ENCODE measurements at places on chromosomes 11 and 22.

- no peak for DNase-seq
Measured at GRCh38 chr22:48494256-48494967, 1333.3 kb downstream of the BRD1 start.

GRCh38 chr11:68211546-68211945, 1.6 kb downstream of the KMT5B start:
- DNase-seq = no peak

DNA sequence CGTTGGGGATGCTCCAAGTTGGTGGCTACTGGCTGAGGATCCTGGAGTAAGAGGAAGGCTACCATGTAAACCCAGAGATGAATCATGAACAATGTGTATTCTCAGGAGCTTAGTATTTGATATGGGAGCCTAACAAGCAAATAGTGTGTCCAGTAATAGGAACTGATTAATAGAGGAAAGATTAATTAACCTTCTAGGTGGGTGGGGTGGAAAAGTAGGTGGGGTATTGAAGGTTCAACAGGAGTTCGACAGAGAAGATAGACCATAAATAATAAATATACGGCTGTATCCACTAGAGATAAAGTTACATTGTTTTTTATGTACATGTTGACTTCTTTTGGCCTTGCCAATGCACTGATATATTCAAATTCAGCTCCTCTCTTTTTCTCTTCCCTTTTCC, 43.1 kb downstream of the BMAL1 start:
- no peak for DNase-seq

- DNase-seq = no peak
Measured at GRCh38 chr22:42626431-42626830, 11.7 kb upstream of the POLDIP3 start.

GRCh38 chr22:19149991-19150390, at the start of gene GSC2:
Gene GSC2 (minus strand): TSS chr22:19150292. CDS start chr22:19150283, 9 bp downstream.
- DNase-seq = no peak

GRCh38 chr11:69773626-69774353, 1.4 kb downstream of the FGF4 start:
- no peak for DNase-seq

DNA sequence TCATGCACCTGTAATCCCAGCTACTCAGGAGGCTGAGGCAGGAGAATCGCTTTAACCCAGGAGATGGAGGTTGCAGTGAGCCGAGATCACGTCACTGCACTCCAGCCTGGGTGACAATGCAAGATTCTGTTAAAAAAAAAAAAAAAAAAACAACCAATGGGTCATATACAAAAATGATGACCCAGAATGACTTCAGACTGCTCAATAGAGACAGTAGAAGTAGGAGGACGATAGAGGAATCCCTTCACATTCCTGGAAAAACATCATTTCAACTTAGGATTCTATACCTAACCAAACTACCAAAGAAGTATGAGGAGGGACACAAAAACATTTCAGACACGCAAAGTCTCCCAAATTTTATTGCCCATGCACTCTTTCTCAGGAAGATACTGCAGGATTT, 14.1 kb upstream of the CBX7 start:
- DNase-seq = no peak

- DNase-seq = no peak
Measured at GRCh38 chr11:9025101-9025850, 21.5 kb upstream of the NRIP3 start.

GRCh38 chr11:125070699-125071254, 7.7 kb downstream of the SLC37A2 start:
- no peak for DNase-seq

- no peak for DNase-seq
Measured at GRCh38 chr11:36235750-36236149, 53.5 kb downstream of the COMMD9 start.

GRCh38 chr11:116733969-116734508, 38.7 kb downstream of the BUD13 start:
- DNase-seq = no peak

GRCh38 chr11:105968021-105968697, 53.9 kb downstream of the MSANTD4 start:
- DNase-seq = no peak

- no peak for DNase-seq
Measured at GRCh38 chr11:112150517-112150916, 13.4 kb downstream of the IL18 start.

DNA sequence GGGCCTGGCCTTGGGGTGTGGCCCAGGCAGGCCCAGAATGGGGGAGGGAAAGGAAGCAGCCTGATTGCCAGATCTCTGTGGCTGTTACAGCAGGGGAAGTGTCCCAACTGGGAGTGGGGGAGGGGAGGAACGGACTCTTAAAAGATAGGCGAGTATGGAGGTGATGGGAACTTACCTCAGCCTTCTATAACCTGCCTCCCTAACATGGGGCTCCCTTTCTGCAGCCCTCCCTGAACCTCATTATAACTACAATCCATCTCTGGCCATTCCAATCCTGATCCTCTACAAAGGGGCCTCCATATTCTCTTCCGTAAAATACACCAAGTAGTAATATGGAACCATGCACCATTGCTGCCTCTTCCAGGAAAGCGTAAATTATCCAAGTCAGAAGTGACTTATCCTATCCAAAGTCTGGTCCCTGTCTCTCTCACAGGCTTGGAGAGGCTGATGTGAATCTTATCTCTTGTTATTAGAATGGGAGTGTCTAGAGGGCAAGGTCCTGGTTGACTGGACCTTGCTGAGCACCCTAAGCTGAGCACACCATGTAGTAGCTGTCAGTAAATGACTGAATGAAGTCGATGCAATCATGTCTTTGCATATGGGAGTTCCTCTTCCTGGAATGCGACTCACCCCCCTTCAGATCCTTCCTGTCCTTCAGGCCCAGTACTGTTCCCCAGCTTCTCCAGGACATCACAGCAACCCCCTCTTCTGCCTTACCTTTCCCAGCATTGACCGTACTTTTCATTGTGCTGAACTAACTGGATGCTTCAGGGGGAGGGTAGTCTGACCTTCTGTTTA, 5.9 kb downstream of the RHOG start:
- no peak for DNase-seq

DNA sequence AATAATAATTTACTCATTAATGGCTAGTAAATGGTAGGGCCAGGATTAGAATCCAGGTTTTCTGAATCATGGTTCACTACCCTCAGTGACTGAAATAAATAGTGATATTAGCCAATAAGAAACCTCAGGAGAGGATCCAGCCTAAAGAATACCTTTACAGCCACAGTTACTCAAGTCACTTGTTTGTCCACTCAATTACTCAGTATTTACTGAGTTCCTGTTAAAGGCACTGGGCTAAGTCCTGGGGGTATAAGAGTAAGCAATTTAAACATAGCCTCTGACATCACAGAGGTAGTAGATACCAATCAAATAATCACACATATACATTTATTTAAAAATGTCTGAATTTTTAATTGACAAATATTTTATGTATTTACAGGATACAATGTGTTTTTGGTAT, 56.8 kb upstream of the GAB2 start:
- no peak for DNase-seq
